ENCODE measurements at places on chromosomes 16 and 17.

GRCh38 chr17:41667280-41668041, 21.2 kb upstream of the EIF1 start:
- no peak for DNase-seq

DNA sequence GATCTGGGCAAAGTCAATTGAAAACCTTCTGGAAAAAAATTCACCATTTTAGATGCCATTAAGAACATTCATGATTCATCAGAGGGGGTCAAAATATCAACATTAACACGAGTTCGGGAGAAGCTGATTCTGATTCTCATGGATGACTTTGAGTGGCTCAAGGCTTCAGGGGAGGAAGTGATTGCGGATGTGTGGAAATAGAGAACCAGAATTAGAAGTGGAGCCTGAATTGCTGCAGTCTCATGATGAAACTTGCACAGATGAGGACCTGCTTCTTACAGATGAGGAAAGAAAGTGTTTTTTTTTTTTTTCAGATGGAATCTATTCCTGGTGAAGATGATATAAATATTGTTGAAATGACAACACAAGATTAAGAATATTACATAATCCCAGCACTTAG, 12.9 kb downstream of the ITGAX start:
- DNase-seq: no peak

- no peak for DNase-seq
These were observed 11.6 kb upstream of the RAI1 start for GRCh38 chr17:17669580-17670235.

- no peak for DNase-seq
These were observed 2.5 kb downstream of the VAT1L start for GRCh38 chr16:77790912-77791311.

DNA sequence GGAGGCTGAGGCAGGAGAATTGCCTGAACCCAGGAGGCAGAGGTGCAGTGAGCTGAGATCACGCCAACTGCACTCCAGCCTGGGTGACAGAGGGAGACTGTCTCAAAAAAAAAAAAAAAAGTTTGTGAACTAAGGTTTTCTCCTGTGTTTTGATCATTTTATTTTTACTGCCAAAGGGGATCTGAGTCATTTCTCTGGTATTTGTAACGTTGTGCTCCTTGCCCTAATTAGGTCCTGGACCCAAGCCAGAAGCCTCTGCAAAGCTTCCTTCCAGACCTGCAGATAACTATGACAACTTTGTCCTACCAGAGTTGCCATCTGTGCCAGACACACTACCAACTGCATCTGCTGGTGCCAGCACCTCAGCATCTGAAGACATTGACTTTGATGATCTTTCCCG, 32.1 kb downstream of the IST1 start:
- DNase-seq: peak; percentile 42

GRCh38 chr17:47717979-47718621, 14.9 kb upstream of the TBX21 start:
- DNase-seq: no peak

- DNase-seq: no peak
These were observed 24.9 kb downstream of the ACTG1 start for GRCh38 chr17:81487487-81488275.

- no peak for DNase-seq
These were observed 104.4 kb downstream of the AMFR start for GRCh38 chr16:56320811-56321558.

- no peak for DNase-seq
These were observed 435.0 kb downstream of the MAF start for GRCh38 chr16:79165506-79165905.

DNA sequence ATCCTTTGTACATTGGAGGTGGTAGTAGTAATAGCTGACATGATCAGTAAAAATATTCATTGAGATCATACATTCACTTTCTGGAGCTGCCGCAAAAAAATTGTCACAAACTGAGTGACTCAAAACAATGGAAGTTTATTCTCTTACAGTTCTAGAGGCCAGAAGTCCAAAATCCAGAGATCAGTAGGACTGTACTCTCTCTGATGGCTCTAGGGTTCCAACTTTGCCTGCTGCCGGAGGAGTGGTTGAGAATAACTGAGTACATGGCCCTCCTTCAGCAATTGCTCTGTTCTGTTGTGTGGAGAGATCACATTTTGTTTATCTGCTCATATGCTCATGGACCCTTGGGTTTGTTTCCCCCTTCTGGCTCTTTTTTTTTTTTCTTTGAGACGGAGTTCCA, 23.5 kb downstream of the ABAT start:
- DNase-seq: no peak

GRCh38 chr16:4495766-4496165, 19.6 kb downstream of the HMOX2 start:
- DNase-seq: no peak

- peak; percentile 46 for DNase-seq
These were observed at the start of gene ULK2 for GRCh38 chr17:19867329-19868078. ULK2 (minus strand) TSS chr17:19867936; CDS start chr17:19867417, 519 bp downstream.

GRCh38 chr17:28405632-28406472, at the start of gene SLC46A1:
SLC46A1 (minus strand) TSS chr17:28406212; CDS start chr17:28406114, 98 bp downstream.
- DNase-seq: no peak

GRCh38 chr16:78800523-78800922, 701.1 kb downstream of the WWOX start:
- no peak for DNase-seq

- no peak for DNase-seq
These were observed 6.2 kb downstream of the GGA2 start for GRCh38 chr16:23504076-23504452.

- no peak for DNase-seq
These were observed 114.4 kb downstream of the CDH13 start for GRCh38 chr16:82741073-82741615.

DNA sequence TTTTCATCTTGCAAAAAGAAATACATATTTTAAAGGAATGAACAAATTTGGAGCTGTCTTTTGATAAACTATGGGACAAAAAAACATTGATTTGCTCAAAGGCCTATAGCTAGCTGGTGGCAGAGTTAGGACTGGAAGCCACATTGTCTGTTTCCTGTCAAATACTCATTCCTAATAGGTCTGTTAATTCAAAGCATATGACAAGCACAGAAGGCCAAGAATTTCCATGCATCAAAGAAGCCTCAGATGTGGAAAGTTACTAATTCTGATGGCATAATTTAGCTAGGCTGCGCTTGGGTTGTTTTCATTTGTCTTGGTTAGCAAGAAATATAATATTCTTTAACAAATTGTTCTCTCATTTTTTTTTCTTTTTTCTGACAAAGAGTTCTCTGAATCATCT, 98.0 kb downstream of the CDK5R1 start:
- no peak for DNase-seq

GRCh38 chr17:44935116-44935515, 12.5 kb downstream of the KIF18B start:
- no peak for DNase-seq

DNA sequence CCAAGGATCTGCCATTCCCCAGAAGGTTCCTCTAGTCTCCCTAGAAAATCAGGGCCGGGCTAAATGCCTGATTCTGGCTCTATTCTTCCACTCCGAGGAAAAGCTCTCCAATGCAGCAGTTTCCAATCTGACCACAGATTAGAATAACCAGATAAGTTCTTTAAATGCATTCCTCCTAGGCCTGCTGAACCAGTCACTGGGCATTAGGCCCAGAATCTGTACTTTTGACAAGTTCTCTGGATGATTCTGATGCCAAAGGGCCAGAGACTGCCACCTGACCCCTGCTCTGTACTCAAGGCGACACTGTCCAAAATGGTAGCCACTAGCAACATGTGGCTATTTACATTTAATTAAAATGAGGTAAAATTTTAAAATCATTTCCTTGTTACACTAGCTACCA, 22.3 kb downstream of the MAP3K14 start:
- no peak for DNase-seq

- DNase-seq: no peak
These were observed 79.5 kb downstream of the SLC6A2 start for GRCh38 chr16:55735120-55735781.

GRCh38 chr17:20267459-20267842, 199.9 kb downstream of the LGALS9B start:
- DNase-seq: no peak

- no peak for DNase-seq
These were observed 5.3 kb downstream of the CMTM4 start for GRCh38 chr16:66691234-66691633.

DNA sequence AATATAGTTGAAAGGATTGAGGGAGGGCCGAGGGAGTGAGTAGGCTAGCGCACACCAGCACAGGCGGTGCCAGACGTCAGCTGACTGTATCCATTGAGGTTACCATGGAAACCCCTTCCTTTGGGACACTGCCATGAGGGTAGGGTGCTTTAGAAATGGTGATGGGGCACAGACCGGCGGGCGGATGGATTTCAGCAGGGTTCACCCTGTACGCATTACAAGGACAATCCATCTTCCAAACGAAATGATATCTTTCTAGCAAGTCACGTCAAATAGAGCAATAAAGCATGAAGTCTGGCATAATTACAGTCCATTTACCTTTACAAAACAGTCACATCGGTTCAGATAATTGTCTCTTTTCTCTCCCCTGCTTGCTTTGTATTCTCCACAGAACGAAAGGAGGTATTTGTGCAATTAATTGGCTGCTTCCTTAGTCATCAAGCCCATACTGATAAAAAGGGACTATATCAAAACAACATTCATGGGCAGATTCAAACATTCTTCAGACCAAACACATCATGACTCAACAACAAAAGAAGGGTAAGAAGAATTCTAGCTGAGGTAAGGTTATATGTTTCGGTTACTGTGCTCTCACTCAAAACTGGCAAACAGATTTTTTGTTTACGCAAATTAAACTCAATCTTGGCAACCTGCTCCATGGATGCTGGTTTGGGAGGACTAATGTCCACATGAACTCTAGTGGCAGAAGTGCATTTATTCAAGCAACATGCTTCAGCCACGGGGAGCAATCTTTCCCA, 140.6 kb downstream of the CDK5R1 start:
- no peak for DNase-seq

- DNase-seq: no peak
These were observed 756 bp downstream of the KLHL11 start for GRCh38 chr17:41864498-41864835.

- DNase-seq: peak; percentile 69
These were observed 2.2 kb downstream of the JUP start for GRCh38 chr17:41784207-41784744.

- DNase-seq: no peak
These were observed 6.7 kb downstream of the MNT start for GRCh38 chr17:2393954-2394749.

DNA sequence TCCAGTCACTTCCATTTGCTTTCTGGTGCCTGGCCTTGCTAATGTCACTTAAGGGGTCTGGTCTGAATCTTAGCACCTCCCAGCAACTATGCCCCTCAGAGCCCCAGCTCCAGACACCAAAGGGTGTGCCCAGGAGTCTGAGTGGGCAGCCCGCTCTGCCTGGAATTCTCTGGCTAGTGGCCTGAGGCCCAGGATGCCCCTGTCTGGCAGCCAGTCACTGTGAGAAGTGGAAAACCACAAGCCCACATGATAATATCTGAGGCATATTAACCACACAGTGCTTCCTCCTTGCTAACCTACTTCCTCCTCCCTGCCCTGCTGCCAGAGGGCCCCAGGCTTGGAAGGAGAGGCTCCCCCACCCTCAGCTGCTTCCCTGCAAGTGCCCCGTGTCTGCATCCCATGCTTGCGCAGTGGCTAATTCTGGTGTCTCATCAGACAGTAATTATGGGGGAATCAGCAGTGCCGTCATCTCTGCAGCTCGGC, 14.0 kb downstream of the SRCIN1 start:
- no peak for DNase-seq

DNA sequence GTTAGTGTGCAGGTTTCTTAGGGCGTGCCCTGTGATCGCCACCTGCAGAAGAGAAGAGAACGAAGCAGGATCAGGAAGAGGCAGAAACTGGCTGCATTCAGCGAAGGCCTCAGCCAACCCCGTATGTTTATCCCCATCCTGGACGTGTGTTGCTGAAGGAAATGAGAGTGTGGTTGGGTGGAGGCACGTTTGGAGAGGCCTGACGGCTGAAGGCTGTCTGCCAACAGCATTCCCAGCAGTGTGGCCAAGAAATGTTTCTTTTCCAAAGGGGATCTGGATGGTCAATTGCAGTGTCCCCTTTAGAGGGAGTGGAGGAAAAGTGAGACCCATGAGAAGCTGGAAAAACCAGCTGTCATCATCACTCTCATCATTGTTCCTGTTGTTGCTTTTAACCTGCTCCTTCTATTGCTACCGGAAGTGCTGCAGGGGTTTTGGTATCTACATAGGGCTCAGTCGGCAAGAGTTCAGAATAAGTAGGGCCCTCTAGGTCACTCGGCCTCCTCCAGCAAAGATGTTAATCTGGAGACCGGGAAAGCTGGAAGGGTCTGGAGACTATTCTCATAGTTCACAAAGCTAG, 46.5 kb upstream of the SLC47A1 start:
- no peak for DNase-seq

- DNase-seq: no peak
These were observed 3.8 kb upstream of the C1QL1 start for GRCh38 chr17:44971776-44972483.

- DNase-seq: no peak
These were observed 124.0 kb downstream of the NLK start for GRCh38 chr17:28166478-28166877.

- no peak for DNase-seq
These were observed 19.0 kb downstream of the USP32 start for GRCh38 chr17:60372790-60373483.

GRCh38 chr16:85568519-85568918, 44.6 kb upstream of the GSE1 start:
- no peak for DNase-seq

- no peak for DNase-seq
These were observed 18.7 kb downstream of the TPSG1 start for GRCh38 chr16:1206326-1206725.

GRCh38 chr16:15542734-15543347, 100.1 kb downstream of the MARF1 start:
- no peak for DNase-seq

DNA sequence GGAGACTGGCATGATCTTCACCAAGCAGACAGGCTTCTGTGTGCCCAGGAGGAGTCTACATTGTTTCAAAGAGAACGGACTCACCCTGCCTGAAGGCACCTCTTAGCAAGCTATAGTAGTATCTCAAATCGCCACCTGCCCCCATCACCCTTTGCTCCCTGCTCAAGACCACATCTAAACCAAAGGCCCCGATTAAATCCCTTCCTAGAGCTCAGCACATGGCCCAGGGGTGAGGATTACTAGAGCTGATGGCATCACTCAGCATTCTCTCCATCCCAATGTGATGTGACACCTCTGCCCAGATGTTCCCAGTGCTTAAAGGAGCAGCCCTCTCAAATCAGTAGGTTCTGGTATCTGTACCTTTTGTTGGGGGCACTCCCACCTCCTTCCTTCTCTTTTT, 8.0 kb upstream of the CDC42EP4 start:
- DNase-seq: no peak

GRCh38 chr17:47145351-47145750, 43.7 kb downstream of the CDC27 start:
- no peak for DNase-seq
